ENCODE measurements at places on chromosomes 2 and 18. TPM values are rescaled to one million over a fixed set of nuclear protein-coding genes. Genes with fewer than 3 reads are reported as not detected.

Gene SATB2
- 1.3 TPM for total RNA-seq

Gene CCDC148
- total RNA-seq = 0.27 TPM

Gene TMEM237
- 42.1 TPM for total RNA-seq

Gene C2orf66
- 0.40 TPM for total RNA-seq

Gene HTR2B
- total RNA-seq = 0.07 TPM
